T-cell (primary cell): ENCODE measurements at places on chromosomes 5 and 9.

DNA sequence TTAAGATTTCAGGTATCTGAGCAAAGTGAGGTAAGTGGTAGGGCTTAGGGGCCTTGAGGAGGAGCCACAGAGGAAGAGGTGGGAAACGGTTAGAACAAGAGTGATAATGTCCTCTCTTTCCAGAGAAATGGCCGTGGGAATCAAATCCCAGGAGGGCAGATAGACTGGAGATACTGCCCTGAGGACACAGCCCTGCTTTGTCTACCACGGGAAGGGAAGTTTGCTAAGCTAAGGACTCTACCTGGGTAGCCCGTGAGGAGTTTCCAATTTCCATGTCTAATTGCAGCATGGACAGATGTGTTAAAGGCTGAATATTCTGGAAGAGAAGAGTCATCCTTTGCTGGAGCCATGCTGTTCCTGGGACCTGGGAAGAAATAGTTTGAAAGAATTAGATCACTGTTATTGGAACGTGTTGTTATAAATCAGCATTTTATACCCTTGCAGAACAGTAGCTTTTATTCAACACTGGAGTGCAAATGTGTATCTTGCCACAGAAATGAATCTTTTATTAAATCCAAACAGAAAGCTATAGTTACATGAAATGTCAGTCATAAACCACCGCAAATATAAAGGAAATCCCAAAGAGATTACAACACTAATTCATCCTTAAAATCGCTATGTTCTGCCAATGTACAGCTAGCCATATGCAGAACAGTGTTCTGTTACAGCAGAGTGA lies 133.2 kb upstream of the LHFPL2 start:
- DNase-seq, result no peak

DNA sequence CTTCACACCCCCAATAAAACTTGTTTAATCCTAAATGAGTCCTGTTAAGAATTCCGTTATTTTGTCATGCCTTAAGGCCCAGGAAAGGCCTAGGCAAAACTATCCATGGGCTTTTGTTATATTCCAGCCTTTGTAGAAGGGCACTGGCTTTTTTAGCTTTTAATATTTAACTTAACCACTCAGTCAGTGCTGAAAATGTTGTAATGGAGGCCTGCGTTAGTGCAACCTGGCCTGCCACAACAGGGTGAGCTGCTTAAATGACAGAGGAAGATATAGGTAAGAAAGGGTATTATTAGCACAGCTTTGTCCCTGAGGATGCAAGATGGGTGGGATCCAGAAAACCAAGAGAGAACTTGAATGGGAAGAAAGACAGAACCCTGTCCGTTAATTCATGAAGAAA lies 40.2 kb upstream of the PCAT7 start:
- no peak for DNase-seq

- DNase-seq, result no peak
Observed at GRCh38 chr5:108481355-108481931, 99.5 kb upstream of the FBXL17 start.

GRCh38 chr5:8081179-8081578 lies 212.2 kb downstream of the MTRR start:
- no peak for DNase-seq

DNA sequence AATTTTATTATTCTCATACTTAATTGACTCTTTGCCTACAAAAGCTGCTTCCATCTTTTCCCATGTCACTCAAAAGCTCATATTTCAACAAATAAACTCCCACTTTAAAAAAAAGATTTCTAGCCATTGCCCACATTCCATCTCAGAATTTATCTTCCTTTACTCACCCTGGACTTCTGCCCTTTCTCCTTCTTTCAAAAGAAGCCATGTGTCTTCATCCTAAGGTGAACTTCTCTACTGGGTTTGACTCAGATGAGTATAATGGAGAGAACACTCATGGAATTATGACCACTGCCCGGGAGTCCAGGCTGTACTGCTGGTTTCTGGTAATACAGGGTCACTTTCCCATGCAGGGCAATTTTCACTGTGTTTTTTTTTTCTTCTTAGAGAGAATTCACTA lies 548.5 kb upstream of the ZNF462 start:
- DNase-seq, result no peak

GRCh38 chr5:141040771-141041426 lies 10.3 kb upstream of the PCDHB1 start:
- DNase-seq, result peak; percentile 46

- DNase-seq, result no peak
Observed at GRCh38 chr9:116160676-116161571, 7.3 kb downstream of the PAPPA start.

DNA sequence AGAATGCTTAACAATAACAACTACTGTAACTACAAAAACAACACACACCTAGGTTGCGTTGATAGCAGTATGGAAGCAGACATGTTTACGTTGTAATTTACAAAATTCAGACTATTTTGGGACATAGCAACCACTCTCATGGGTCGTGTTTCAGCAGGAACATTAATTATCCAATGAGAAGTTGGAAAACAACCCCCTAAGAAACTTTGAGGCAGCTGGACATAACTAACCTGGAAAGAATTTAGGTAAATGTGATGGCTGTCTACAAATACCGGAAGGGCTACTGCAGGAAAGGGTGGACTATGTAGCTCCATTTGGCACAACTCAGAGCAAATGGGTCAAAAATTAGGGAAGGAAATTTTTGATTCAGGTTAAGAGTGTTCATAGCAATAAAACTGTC lies 409.3 kb downstream of the ADGRV1 start:
- no peak for DNase-seq

DNA sequence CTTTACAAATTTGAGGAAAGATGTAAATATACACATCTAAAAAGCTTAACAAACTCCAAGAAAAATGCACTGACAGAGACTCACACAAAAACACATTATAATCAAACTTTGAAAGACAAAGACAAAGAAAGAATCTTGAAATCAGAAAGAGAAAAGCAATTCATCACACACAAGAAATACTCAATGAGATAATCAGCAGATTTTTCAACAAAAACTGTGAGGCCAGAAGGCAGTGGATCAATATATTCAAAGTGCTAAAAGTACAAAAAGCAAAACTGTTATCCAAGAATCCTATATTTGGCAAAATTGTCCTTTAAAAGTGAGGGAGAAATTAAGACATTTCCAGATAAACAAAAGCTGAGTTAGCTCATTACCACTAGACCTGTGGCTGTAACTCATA lies 6.1 kb downstream of the TPD52L3 start:
- DNase-seq, result no peak

DNA sequence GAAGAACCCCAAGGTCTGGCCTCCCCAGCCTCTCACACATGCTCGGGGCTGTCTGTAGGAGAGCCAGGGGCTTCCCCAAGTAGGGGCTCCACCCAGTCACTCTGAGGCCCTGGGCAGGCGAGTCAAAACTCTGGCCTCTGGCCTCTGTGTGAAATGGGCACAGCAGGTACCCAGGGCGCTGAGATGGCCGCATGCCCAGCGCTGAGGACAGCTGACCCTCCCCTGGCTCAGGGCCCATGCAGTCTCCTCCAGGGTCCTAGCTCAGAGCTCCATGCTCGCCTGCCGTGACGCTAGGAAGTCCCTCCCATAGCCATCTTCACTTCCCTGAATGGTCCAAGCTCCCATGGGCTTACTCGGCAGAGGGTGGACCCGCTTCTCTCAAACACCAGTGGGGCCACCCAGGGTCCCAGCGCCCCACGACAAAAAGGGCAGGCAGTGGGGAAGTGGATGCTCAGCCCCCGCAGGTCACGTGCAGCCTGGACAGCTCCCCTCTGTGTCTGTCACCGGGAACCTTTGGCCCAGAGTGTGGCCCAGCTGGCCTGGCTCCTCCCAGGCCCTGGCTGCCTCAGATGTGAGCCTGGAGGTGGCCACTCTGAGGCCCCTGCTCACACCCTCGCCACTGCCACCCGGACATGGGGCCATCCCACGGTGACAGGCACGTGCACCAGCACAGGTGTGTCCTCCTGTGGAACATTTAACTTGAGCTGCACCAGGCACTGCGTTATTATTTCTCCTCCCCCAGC lies 12.2 kb upstream of the VAV2 start:
- DNase-seq, result no peak

DNA sequence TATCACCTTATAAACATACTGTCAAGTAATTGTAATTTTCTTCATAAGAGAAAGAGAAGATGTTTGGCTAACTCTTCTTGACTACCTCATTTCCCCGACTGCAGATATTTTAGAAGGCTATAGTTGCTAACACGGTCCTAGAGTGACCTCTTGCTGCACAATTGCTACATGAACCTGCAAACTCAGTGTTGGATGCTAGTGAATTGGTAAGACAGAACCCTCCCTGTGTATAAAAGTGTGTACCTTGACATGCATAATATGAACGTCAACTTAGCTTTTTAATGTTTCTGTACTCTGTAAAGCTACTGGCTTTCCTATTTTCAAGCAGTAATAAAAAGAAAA lies 46.7 kb upstream of the CER1 start:
- DNase-seq, result no peak

DNA sequence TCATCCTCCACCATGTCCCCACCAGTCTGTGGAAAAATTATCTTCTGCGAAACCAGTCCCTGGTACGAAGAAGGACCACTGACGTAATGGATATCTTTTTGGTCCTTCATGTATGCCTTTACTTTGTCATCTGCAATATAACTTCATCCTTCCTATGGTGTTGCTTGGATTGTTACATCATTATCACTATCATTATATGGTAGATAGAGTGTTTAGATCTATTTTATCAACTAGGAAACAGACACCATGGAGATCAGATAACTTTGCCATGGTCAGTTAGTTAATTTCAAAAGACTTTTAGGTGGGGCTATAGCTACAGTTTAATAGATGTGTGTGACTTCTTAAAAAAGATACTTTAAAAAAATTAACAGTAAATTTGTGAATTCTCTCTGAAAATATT lies 23.8 kb upstream of the CAMLG start:
- DNase-seq, result no peak

- DNase-seq, result no peak
Observed at GRCh38 chr9:119951591-119951990, 582.4 kb upstream of the BRINP1 start.

DNA sequence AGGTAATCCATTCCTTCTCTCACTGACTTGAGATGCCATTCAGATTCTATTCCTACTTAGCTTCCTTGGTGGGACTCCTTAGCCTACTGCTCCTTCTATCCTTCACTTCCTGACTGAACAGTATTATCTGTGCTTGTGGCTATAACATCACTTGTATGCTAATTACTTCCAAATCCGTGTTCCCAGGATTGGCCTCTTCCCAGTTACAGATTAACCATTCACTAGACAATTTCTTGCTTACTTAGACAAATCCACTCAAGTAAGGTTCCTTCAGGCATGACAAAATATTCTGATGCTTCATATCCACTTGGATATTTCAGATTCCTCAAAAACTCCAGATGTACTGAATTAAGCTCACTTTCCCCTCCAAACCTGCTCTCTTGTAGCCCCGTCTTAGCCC lies 18.3 kb downstream of the LIFR start:
- no peak for DNase-seq

DNA sequence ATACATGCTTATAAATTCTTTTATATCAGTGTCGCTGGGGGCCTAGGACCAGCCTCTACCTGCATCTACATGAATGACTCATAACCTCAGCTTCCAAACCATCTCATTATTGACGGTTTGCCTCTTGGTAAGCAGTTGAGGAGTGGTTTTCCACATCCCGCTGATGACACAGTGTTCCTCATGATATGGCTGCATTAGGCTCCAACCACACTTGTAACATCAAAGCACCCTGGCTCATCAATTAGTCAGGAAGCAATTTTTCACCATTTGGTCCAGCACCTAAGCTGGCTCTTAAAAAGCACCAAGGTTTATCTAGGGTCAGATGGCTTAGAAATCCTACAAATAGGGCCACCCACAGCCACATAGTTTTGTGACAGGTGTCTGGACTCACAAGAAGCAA lies 402.4 kb downstream of the ARHGEF28 start:
- no peak for DNase-seq

GRCh38 chr5:80594810-80595209 lies 24.7 kb upstream of the ANKRD34B start:
- DNase-seq, result no peak

GRCh38 chr9:102135768-102136167 lies 397.3 kb upstream of the GRIN3A start:
- DNase-seq, result no peak

- DNase-seq, result no peak
Observed at GRCh38 chr9:99873531-99873930, 32.9 kb upstream of the STX17 start.

DNA sequence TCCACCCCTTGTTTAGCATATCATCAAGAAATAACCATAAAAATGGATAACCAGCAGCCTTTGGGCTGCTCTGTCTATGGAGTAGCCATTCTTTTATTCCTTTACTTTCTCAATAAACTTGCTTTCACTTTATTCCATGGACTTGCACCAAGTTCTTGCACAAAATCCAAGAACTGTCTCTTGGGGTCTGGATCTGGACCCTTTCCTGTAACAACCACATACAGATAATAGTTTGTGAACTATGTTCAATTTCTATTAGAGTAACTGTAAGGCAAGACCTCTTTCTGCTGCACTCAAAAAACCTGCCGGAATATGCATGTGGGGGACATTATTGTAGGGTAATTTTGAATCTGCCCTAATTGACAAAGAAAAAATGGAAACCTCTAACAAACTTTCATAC lies 66.9 kb upstream of the TMEM215 start:
- DNase-seq, result no peak

GRCh38 chr9:124501771-124502320 lies 5.4 kb downstream of the NR5A1 start:
- no peak for DNase-seq

DNA sequence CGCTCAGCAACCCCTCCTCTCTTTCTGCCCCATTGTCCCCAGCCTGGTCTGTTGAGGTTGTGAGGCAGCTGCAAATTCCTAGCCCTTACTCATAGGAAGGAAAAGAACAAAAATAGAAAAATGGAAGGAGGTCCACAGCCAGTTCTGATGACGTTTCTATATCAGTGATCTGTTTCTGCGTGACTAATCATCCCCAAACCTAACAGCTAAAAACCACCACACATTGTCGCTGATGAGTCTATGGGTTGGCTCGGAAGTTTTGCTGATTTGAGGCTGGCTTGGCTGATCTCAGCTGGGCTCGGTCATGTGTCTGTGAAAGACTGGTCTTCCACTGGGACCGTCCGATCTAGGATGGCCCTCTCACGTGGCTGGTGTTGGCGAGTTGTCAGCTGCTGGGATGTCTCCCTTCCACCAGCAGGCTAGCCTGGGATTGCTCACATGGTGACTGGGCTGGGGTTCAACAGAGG lies 200.6 kb upstream of the ZNF618 start:
- DNase-seq, result no peak

DNA sequence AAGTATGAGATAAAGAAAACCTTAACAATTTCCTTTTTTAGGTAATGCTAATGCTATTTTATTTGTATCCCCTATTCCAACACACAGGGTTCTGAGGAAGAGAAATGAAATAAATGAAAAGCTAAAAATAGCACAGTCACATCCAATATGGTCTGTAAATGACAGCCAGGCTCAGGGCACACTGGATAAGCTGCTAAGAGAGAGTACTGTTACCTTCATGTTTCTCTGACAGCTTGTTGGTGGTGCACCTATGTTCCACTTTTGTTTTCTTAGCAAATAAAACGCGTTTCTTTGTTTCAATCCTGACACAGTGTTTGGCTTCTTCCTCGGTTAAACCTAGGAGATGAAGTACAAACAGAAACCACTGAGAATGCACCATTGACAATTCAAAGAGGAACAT lies 41.3 kb downstream of the C6 start:
- DNase-seq, result no peak

- DNase-seq, result no peak
Observed at GRCh38 chr5:133756036-133756435, 143.7 kb upstream of the FSTL4 start.

GRCh38 chr9:136631038-136632000 lies 31.4 kb upstream of the EGFL7 start:
- DNase-seq, result peak; percentile 76

GRCh38 chr9:70561111-70561510 lies 146.7 kb upstream of the KLF9 start:
- no peak for DNase-seq

- DNase-seq, result no peak
Observed at GRCh38 chr9:127186806-127187205, 64.4 kb upstream of the ANGPTL2 start.
